ENCODE measurements at places on chromosomes 11 and 22. TPM values are rescaled to one million over a fixed set of nuclear protein-coding genes. Genes with fewer than 3 reads are reported as not detected.

The MADD gene
- 17.0 TPM for total RNA-seq

The CD6 gene
- not detected for total RNA-seq

The LDHAL6A gene
- total RNA-seq: not detected

The UCP3 gene
- 0.43 TPM for total RNA-seq

The C11orf86 gene
- total RNA-seq: not detected

The MYO7A gene
- 0.51 TPM for total RNA-seq

Data from HT1080 (cell line).